ENCODE measurements at places on chromosomes 2 and 18.

DNA sequence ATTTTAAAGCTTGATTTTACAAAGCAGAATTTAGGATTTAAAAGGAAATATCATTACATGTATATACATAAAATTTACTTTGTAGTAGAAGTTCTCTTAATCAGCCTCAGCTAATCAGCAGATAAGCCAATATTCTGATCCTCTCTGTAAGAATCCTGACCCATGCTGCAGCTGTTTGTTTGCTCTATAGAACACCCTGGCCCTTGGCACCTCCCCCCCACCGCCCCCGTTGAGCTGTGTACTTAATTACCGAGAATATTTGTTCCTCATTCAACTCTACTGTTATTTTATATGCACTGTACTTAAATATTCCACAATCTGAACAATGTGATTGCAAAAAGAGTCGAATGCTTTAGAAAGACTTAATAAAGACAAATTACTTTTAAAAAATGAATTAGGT is 98.0 kb downstream of the EVA1A start:
- DNase-seq = no peak

- DNase-seq = no peak
Measured at GRCh38 chr2:185219981-185220380, 518.6 kb upstream of the FSIP2 start.

GRCh38 chr2:15989559-15989958 is 49.2 kb downstream of the MYCN start:
- DNase-seq = no peak

- DNase-seq = no peak
Measured at GRCh38 chr2:118769707-118770400, 77.6 kb downstream of the EN1 start.

DNA sequence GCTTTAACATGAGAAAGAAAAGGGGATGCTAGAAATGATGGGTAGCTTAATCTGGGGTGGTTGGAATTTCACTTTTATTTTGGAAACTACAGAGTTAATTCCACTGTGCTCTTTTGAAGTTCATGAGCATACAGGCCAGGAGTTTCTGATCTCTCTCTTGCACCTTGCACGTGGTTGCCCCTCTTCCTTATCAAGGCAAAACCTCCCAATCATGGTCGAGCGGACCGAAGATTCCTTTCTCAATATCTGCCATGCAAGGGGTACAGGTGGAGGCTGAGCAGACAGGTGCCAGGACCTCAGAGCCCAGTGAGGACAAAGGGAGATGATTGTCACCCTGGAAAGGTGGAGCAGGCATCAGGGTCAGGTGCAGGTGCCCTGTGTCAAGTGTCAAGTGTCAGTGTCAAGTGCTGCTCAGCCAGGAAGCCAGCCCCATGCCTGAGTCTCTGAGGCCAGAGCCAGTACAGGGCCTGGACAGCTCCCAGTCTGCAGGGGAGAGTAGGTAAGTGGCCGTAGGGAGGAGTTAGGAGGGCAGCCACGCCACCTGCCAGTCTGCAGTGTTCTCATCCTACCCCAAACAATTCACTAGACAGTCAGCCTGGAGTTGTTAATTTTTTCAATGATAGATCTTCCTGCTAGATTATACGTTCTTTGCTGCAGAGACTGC is 42.2 kb downstream of the LPIN1 start:
- DNase-seq = no peak

- DNase-seq = no peak
Measured at GRCh38 chr18:22865354-22866116, 67.6 kb upstream of the RBBP8 start.

- no peak for DNase-seq
Measured at GRCh38 chr2:73851274-73851673, 22.5 kb downstream of the STAMBP start.

- no peak for DNase-seq
Measured at GRCh38 chr2:15547115-15547876, 13.8 kb downstream of the NBAS start.

DNA sequence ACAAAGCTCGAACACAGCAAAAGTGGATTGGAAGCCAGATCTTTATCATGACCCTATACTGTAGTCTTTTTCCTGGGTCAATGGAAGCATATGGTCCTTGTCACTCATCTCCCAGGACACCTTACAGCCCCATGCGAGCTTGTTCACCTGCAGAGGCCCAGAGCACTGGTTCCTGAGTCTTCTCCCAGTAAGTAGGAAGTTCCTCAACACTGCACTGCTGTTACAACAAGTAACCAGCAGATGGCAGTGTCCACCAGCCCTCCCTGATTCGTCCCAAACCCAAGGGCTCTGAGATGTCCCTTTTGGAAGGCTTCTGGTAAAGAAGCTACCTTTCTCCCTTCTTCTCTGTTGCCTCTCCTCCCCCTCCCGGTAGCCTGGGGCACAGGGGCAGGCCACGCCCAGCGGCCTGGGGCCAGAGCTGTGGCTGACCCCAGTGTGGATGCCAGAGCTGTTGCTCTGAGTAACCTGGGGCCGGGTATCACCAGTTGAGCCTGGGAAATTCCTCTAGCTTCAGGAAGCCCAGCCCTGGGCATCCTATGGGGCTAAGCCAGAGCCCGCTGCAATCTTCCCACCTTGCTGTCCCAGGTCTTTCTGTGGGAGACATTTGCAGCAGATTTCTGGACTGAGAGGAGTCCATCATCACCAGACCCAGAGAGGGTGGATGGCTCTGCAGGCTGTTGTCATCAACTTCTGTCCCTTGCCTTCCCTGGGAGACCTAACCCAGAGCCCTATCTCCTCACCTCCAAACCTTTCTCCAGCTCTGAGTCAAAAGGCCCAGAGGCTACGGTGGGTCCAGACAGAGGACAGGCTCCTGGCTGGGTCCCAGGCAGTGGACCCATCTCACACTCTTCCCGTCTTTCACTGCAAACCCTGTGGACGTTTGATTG is 5.3 kb upstream of the GDF7 start:
- peak; percentile 13 for DNase-seq

DNA sequence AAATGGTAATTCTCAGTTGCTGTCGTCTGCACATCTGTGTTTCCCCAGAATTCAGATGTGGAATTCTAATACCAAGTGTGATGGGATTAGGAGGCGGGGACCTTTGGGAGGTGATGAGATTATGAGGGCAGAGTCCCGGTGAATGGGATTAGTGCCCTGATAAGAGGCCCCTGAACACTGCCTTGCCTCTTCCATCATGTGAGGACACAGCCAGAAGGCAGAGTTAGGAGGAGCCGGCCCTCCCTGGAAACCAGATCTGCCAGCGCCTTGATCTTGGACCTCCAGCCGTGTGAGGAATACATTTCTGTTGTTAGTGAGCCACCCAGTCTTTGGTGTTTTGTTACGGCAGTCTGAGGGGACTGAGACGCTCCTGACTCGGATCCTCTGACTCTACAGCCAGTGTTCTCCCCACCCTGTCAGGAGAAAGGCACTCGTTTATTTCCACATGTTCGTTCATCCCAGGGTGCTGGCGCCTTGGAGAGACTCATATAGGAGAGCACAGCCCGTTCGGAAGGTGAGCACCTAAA is 395.0 kb downstream of the ZNF516 start:
- no peak for DNase-seq

GRCh38 chr2:194203898-194204297 is 1453.1 kb upstream of the SLC39A10 start:
- DNase-seq = no peak

- DNase-seq = no peak
Measured at GRCh38 chr2:36672199-36672598, 24.3 kb upstream of the VIT start.

GRCh38 chr2:20796374-20796791 is 26.5 kb downstream of the LDAH start:
- DNase-seq = no peak

GRCh38 chr2:30664761-30665358 is 142.4 kb downstream of the CAPN13 start:
- no peak for DNase-seq

DNA sequence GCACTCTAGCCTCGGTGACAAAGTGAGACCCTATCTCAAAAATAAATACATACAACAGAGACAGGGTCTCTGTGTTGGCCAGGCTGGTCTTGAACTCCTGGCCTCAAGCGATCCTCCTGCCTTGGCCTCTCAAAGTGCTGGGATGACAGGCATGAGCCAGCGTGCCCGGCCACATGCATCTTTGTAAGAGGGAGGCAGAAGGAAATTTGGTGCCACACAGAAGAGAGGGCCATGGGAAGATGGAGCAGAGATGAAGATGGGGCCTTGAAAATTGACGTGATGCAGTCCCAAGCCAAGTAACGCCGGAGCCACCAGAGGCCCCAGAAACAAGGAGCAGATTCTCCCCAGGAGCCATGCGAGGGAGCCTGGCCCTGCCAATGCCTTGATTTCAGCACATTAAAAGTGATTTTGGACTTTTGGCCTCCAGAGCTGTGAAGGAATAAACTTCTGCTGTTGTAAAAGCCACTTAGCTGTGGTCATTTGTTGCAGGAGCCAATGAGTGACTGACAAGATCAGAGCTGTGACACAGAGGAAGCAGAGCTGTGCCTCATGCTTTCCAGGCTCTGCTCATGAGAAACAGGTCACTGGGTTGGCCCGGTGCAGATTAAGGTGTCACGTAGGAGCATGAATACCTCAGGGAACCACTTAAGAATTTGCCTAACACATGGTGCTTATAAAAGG is 2.7 kb upstream of the SLC66A2 start:
- no peak for DNase-seq

GRCh38 chr18:74173434-74173750 is 25.1 kb downstream of the TIMM21 start:
- no peak for DNase-seq

- no peak for DNase-seq
Measured at GRCh38 chr2:16114836-16115235, 174.5 kb downstream of the MYCN start.

- DNase-seq = no peak
Measured at GRCh38 chr2:165674780-165675179, 119.3 kb downstream of the GALNT3 start.

GRCh38 chr2:81644189-81644588 is 1339.6 kb upstream of the LRRTM1 start:
- DNase-seq = no peak

DNA sequence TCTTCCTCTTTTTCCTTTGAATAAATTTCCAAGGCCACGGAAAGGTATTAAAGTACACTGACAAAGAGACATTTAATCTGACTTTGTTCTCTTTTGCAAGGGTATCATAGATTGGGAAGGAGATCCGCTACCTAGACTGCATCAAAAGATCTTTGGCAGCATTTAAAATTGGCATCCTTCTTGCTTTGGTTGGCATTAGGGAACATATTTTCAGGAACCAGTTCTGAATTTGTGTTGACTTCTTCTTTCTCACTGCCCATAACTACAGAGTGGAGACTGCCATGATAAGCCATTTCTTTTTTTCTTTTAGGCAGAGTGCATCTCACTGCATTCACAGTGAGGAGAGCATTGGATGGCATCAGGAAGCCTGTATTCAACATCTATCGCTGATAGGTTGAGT is 83.4 kb downstream of the DOCK10 start:
- DNase-seq = no peak

GRCh38 chr2:62296832-62297623 is 101.1 kb downstream of the B3GNT2 start:
- DNase-seq = no peak

DNA sequence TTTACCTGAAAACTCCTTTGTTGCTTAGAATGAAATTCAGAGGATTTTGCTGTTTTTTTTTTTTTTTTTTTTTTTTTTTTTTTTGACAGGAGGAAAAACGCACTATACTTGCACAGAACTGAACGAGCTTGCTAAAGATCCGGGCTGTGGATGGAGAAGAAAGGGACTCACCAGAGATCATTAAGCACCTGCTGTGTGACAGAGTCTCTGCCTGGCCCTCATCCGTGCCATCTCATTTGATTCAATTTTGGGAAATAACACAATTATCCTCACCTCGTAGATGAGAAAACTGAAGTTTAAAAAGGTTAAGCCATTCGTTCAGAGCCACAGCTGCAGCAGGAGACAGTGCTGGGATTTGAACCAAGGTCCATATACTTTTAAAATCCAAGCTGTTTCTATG is 775.4 kb upstream of the ID2 start:
- DNase-seq = no peak

GRCh38 chr2:212495046-212495445 is 43.6 kb downstream of the ERBB4 start:
- no peak for DNase-seq

GRCh38 chr2:86357392-86357963 is 20.1 kb upstream of the REEP1 start:
- DNase-seq = no peak

GRCh38 chr2:190880378-190881083 is at the start of gene GLS:
GLS (plus strand) TSS chr2:190880821; CDS start chr2:190881085, 264 bp downstream.
- peak; percentile 86 for DNase-seq

DNA sequence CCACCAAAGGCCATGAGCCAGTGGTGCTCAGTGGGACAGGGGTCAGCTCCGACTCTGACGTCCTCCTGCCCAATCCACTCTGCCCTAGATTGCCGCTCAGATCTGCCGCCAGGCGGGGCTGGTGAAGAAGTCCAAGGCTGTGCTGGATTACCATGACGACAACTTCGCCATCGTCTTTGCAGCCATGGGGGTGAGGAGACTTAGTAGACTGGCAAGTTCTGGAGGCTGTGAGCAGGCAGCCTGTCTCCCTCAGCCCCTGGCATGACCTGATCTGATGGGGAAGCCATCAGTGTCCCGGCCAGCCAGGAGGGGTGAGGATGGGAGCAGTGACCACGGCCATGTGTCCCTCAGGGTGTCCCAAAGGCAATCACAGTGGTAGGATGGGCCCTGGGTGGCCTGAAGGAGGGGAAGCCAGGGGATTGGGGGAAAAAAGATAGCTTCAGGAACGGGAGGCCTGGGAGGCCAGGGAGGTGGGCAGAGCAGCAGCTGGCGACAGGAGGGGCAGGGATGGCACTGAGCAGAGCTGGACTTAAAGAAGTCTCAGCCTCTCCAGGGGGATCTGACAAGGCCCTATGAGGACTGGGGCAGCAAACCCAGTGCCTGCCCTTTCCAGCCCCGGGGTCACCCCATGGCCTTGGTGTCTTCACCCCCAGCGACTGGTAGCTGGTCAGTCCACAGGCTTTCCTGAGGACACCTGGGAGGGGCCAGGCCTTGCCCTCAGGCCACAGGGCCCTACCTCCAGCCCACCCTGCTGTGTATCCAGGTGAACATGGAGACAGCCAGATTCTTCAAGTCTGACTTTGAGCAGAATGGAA is 17.4 kb upstream of the ANKRD53 start:
- DNase-seq = no peak

DNA sequence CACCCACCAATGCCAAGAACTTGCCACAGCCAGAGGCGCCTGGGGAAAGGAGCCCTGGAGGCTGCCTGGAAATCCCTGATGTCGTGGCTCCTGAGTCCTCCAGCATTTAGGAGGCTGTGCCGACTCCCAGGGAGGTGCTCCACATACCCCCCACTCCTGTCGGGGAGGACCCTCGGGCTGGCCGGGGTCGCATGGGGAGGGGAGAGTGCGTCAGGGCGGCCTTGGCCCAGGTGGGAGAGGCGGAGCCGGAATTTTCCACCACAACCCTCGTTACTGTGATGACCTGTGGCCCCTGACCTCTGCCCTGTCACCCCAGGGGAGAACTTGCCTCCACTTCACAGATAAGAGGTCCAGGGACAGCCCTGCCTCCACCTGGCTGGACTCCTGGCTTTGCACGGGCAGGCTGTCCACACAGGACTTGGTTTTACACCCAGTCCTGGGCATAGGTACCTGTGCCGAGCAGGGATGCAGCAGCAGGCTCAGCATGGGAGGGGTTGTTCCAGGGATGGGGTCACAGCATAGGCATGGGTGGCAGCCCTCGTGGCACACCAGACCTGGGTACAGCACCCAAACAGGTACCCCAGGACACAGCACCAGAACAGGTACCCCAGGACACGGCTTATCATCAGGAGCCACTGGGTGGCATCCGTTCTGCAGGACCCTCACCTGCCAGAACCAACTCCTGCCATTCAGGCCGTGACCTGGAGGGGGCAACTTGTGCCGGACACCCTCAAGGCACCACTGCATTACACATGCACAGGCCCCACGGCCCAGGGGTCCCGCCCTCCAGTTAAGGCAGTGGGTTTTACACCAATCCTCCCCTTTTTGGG is 12.3 kb upstream of the AGXT start:
- DNase-seq = no peak

Data from NCI-H2107 (cell line).